Stimulated activated CD8-positive, alpha-beta memory T cell treated with anti-CD3 and anti-CD28 coated beads, Interleukin-7, amount 100 ng/mL, for 24 hours (primary cell): ENCODE measurements at places on chromosomes 3 and 15.

GRCh38 chr3:47315069-47315647, 32.4 kb downstream of the KLHL18 start:
- DNase-seq = no peak

DNA sequence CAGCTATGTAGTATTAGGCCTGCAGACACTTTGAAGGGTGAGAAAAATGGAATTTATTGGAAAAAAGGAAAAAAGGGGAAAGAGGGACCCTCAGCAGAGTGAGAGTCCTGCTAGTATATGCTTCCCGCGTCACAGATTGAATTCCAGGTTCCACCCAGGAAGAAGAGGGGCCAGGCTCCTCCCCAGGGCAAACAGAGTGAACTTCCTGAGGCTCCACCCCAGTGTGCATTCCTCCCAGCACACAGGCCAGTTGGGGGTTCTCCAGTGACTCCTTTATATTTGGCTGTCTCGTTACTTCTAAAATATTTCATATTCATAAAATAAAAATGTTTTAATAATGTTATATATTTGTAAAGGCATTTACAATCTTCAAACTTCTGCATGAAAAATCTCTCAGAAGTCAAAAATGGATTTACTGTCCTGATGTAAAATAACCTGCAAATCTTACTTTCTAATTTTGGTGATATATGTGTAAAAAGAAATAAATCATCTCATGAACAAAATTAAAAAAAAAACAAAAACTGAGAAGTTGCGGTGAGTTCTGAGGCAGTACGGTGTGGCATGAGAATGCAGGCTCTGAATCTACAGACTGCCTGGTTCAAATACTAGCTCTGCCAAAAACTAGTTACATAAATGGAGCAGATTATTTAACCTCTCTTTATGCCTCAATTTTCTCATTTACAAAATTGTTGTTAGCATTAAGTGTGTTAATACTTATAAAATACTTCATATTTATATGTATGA, 175.8 kb upstream of the P2RY1 start:
- no peak for DNase-seq

- DNase-seq = no peak
These were observed 152.3 kb downstream of the IGF1R start for GRCh38 chr15:98800437-98801233.

GRCh38 chr3:52432225-52432624, 12.7 kb downstream of the SEMA3G start:
- no peak for DNase-seq

- DNase-seq = no peak
These were observed at the start of gene ILDR1 for GRCh38 chr3:122021811-122022401. ILDR1 (minus strand) TSS chr3:122022247; CDS start chr3:122022077, 170 bp downstream.

- DNase-seq = no peak
These were observed 408.1 kb downstream of the WDR72 start for GRCh38 chr15:53351373-53351772.

DNA sequence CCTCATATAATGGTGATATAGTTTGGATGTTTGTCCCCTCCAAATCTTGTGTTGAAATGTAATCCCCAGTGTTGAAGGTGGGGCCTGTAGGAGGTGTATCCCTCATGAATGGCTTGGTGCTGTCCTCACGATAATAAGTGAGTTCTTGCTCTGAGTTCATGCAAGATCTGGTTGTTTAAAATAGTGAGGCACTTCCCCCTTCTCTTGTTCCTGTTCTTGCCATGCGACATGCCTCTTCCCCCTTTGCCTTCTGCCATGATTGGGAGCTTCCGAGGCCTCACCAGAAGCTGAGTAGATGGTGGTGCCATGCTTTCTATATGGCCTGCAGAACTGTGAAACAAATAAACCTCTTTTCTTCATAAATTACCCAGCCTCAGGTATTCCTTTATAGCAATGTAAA, 39.2 kb downstream of the REC114 start:
- DNase-seq = no peak

DNA sequence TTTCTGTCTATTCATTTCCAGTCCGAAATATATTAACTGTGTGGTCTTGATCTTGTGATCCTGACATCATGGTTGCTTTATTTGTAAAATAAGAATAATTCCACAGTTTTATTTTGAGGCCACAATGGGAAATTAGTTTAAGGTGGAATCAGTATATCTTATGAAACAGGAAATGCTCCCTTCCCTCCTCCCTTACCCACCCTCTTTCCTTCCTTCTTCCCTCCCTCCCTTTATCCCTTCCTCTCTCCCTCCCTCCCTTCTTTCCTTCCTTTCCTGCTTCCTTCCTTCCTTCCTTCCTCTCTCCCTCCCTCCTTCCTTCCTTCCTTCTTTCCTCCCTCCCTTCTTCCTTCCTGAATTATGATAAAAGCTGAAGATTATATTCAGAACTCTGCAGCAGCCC, 452.3 kb downstream of the NAALADL2 start:
- no peak for DNase-seq

DNA sequence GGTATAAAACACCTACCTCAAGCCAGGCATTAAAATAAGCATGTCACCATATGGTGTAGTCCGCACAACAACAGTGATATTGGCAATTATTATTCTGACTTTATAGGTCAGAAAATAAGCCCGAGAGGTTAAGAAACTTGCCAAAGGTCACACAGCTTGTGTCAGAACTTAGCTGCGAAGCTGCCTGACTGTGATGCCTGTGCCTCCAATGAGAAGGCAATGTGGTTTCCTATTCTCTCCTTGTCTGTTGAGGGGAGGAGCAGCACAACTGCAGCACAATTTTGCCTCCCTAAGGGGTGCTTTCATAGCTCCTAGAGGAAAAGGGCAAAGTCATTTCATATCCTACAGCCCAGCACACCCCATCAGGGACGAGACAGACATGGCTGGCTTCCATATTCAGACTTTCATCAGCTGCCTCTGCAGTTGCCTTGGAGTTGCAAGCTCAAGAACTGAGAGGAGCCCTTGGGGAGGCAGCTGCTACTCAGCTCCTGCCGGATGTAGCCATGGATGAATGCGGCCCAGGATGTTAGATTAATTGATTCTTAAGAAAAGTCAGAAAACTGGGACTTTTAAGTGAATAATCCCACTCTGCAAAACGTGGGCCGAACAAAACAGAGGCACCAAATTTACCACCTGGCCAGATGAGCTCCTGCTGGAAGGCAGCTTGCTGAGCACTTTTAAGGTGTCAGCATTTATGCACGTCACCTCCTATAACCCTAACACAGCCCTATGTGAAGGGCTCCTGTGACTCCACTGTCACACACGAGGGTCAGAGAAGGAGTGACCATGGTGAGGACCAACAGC, 38.5 kb downstream of the MYO5C start:
- DNase-seq = no peak

DNA sequence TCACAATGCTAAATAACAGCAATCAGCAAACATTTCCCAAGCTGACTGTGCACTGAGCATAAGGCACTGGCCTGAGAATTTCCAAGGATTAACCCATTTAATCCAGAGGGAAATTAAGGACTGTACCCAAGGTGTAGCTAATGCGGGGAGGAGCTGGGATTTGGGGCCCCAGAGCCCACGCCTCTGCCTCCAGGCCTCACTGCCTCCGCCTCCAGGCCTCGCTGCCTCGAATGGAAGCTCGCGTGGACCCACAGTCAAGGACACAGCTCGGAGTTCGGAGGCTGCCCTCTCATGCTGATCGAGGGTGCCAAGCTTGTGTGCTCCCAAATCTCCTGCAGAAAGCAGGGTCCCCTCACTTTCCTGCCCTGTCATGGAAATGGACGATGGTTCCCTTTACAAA, 76.5 kb upstream of the SNRPA1 start:
- no peak for DNase-seq

DNA sequence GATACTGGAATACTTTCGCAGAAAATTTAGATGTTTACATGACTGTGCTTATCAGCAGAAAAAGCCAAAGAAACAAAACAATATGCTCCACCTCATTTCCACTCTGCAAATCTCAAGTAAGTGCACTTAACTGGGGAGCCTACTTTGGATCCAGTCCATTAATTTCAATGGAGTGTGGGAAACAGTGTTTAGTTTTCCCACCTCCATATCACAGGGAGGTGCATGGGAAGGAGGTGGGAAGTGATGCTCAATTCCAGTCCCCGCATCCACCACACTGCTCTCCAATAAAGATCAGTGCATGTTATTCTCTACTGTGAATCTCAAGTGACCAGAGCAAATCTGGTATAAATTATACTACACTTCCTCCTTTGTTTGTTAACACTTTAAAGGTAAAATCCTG, 2.9 kb downstream of the NEDD4 start:
- no peak for DNase-seq

- DNase-seq = no peak
These were observed 3.6 kb downstream of the LSAMP start for GRCh38 chr3:116441652-116442051.

- no peak for DNase-seq
These were observed 39.0 kb upstream of the SLC25A26 start for GRCh38 chr3:66181764-66182163.

DNA sequence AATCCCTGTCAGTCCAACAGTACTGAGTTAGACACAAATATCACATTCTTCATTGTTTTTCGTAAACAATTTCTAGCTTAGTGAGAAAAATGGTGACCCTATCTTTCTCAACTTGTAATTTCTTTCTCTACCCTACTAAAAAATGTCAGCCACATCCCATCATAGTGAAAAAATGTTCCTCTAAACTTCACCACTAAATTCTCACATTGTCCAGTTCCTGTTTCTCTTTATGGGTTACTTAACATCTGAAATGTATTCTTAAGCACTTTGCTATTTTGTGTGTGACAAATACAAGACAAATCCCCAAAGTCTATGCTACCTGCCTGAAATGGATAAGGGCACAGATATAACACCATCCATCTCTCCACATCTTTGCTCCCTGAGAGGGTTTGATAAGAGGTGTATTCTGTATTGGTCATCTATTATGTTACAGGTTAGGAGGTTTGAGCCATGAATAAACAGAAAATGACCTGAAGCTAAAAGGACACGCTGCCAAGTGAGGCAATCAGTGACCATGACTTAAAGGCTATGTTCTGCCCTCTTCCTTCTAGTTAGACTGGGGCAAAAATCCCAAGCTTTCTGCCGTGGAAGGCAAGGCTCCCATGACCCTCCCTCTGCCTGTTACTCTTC, 118.2 kb downstream of the GADL1 start:
- DNase-seq = no peak

GRCh38 chr3:72563690-72564370, 284.4 kb downstream of the SHQ1 start:
- DNase-seq = no peak

- no peak for DNase-seq
These were observed 52.1 kb upstream of the IQSEC1 start for GRCh38 chr3:13125092-13126015.

- DNase-seq = no peak
These were observed 21.3 kb upstream of the TMEM108 start for GRCh38 chr3:133016838-133017309.

- DNase-seq = no peak
These were observed 62.7 kb upstream of the OSTN start for GRCh38 chr3:191136347-191136746.

- no peak for DNase-seq
These were observed 12.2 kb downstream of the SLTM start for GRCh38 chr15:58921267-58921790.

- no peak for DNase-seq
These were observed 1.9 kb upstream of the CCDC9B start for GRCh38 chr15:40342416-40343320.

DNA sequence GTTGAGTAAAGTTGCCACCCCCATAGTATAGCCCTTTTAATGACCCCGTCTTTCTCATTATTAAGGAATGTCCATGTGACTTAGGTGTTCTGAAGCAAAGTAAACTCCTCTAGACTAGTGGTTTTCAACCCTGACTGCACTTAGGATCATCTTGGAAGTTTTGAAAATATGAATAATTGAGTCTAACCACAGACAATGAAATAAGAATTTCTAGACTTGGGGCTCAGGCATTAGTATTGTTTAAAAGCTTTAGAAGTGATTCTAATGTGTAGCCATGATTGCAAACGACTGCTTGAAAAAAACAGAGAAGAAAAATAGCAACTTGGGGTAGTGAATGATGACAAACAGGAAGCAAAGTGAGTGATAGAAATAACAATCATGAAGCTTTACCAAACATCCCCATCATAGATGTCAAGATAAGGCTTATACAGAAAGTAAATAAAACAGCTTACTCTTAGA, 35.0 kb downstream of the ALCAM start:
- no peak for DNase-seq

DNA sequence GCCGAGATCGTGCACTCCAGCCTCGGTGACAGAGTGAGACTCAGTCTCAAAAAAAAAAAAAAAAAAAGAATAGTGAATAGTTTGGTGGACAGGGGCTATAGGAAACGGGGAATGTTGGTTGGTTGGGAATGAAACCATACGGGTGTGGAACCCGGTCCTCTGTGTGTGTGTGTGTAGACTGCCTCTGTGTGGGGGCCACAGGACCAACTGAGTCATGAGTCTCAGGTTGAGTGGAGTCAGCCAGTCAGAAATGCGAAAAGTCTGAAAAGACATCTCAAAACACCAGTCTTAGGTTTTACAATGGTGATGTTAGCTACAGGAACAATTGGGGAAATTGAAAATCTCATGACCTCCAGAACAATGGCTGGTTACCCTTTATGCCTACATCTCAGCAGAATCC, 44.5 kb downstream of the ZDHHC19 start:
- no peak for DNase-seq

DNA sequence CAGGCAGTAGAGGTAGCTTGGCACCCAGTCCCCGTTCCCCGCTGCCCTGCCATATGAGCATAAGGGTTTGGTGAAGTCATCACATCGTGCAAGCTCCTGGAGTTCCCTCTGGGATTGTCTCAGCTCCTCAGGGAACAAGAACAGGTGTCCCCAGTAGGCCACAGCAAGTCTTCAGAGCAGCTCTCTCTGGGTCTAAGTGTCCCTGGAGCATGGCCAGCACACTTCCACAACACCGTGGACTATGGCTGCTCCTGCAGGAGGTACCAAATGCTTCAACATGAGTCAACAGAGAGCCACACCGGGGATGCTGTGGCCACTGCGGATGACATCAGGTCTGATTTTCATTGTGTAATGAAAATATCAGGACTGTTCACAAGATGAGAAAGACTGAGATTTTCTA, 23.1 kb downstream of the ABHD6 start:
- no peak for DNase-seq

- DNase-seq = no peak
These were observed 180.5 kb downstream of the TCF12 start for GRCh38 chr15:57098896-57099295.

- no peak for DNase-seq
These were observed 30.7 kb downstream of the CHST14 start for GRCh38 chr15:40501487-40501886.

DNA sequence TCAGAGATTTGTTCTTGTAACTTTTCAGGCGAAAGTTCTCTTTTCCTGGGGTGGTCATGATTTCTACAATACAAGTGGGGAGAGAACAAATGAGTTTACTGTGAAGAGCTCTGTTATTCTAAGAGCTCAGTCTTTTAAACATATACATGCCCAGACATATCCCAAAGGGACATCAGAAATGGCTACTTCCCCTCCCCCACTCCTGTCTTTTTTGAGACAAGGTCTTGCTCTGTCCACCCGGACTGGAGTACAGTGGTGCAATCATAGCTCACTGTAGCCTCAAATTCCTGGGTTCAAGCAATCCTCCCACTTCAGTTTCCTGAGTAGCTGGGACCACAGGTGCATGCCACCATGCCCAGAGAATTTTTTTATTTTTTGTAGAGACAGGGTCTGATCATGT, 18.2 kb downstream of the KPNA1 start:
- no peak for DNase-seq

GRCh38 chr15:90465140-90465929, 64.4 kb upstream of the CRTC3 start:
- no peak for DNase-seq
